HFFc6 (cell line): ENCODE measurements at places on chromosomes 6 and 20.

DNA sequence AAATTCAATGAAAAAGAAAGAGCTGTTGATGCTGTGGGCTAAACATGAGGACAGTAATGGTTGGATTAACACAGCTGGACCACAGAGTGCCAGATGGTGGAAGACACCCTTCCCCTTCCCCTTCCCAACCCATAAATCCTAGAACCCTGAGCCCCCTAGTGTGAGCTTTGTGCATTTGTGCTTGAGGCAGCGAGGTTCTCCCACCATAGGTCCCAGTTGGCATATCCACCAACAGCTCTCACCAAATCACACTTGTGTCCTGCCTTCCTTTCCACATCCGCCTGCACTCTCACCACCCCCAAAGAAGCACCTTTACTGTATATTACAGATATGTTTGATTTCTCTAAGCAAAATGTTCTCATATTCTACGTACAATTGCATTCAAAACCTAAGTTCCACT lies 32.8 kb upstream of the HBS1L start:
- DNase-seq, result no peak

DNA sequence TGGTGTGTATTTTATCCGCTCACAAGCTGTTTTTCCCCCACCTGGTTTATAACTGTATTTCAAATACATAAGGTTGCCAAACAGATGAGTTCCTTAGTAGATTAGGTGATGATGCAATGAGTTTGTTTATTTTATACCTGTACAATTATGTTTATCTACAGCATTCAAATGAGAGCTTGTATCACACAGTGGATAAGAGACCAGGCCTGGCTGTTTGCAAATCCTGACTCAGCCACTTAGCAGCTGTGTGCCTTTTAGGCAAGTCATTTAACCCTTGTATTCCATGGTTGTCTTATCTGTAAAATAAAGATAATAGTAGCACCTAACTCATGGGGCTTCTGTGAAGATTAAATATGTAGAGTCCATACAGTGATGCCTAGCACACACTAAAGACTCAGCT lies 143.7 kb downstream of the MOXD1 start:
- no peak for DNase-seq

DNA sequence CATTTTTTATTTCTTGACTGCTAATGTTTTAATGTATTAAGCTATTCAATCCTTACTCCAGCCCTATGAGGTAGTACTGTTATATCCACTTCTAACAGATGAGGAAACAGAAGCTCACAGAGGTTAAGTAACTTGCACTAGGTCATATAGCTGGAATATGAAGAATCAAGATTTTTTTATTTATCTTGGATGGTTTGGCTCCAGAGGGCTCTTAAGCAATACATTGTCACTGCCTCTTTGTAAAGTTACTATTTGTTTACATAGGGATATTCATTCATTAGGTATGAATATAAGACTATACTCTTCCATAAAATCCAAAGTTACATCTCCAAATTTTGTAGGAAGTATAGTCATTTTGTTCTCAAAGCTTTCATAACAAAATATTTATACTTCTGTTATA lies 113.8 kb downstream of the LAMP5 start:
- DNase-seq, result no peak

DNA sequence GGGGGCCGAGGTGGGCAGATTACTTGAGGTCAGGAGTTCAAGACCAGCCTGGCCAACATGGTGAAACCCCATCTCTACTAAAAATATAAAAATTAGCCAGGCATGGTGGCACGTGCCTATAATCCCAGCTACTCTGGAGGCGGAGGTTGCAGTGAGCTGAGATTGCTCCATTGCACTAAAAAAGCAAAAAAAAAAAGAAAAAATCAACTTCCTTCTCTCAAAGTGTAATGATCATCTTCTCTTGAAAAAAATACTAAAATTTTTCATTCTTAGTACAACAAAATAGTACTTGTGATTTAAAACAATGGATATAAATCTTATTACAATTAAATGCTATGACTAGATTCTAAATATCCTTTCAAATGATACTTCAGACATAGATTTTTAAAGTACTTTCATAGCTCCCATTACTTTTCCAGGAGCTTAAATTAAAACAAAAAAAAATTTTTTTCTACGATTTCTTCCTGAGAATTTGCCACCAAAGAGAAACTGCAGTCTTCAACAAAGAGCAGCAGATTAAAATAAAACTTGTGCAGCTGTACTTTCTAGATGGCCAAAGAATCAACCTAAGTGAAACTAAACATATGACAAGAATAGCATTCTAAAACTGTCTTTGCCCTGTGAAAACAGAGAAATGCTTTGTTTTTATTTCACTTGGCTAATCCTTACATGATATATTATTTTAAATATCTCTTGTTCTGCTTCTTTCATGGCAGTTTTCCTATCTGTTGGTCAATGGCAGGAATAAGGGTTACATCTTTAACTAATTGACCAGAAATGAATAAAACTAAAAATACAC lies 75.2 kb downstream of the MAP3K5 start:
- no peak for DNase-seq

DNA sequence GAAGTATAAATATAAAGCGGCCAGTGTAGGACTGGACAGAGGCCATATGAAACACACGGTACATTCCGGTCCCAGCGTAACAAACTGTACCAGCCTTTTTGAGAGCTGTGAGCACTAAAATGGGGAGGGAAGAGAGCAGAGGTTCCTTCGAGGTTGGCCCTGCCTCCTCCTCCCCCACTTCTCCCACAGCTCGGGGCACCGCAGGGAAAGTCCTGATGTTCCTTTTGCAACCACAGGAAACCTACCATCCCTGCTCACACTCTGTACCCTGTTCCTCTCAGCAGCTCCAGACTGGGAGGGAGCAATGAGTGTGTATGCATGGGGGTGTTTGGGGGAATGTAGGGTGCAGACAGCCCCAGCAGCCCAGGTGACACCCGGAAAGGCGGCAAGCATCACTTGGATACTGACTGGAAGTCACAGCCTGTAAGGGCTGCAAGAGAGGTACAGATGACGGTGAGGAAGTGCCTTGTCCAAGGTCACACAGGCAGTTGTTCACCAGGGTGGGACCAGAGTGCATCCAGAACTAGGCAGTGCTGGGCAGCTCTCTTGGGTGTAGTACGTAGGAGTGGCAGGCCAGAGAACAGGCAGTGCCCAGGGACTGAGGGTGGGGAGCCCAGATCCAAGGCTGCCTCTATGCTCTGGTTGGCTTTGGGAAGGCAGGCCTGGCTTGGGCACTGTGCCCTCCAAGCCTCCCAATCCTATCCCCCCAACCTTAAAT lies 11.0 kb upstream of the ARMC12 start:
- no peak for DNase-seq

DNA sequence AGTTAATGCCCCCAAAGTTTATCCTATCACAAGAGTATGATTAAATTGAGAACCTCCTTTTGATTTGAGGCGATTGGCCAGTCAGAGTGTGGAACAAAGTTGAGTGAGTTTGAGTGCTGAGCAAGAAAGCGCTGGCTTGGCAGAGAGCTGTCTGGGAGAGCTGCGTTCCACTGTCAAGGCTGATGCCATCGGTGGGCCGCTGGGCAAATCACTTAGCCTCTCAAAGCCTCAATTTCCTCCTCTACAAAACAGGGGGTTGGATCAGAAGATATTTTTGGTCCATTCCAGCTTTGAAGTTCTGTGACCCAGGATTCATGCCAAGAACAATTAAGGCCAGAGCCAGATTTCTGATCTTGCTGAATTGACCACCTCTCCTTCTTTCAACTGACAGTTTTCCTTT lies 60.2 kb downstream of the TMEM242 start:
- no peak for DNase-seq

- no peak for DNase-seq
Observed at GRCh38 chr20:48668451-48668946, 159.3 kb downstream of the PREX1 start.
